SK-N-SH treated with all-trans-retinoic acid at 6 μM for 48 hours (cell line): ENCODE measurements at places on chromosomes 16 and 17.

- ATAC-seq = no peak
Observed at GRCh38 chr17:14225254-14225980, 11.2 kb downstream of the CDRT15 start.

- ATAC-seq = no peak
Observed at GRCh38 chr16:7653746-7654461, 321.3 kb downstream of the RBFOX1 start.

- ATAC-seq = peak; percentile 53
Observed at GRCh38 chr17:17236295-17237025, 508 bp downstream of the FLCN start.

DNA sequence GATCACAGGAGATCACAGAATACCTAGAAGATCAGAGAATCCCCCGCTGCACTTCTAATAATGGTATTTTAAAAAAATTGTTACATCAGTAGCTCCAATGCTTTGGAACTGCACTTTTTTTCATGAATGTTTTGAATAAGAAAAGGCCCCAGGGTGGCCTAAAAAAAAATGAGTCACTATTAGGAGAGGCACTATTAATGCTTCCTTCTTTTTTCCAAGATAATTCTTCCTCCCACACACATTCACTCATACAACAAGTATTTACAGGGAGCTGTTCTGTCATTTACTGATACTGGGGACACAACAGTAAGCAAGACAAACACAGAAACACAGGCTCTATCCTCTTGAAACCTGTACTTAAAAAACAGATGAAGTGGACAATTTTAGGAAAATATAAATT, 675 bp upstream of the PDZD9 start:
- ATAC-seq = no peak; the same call in 2 of the 3 replicates

DNA sequence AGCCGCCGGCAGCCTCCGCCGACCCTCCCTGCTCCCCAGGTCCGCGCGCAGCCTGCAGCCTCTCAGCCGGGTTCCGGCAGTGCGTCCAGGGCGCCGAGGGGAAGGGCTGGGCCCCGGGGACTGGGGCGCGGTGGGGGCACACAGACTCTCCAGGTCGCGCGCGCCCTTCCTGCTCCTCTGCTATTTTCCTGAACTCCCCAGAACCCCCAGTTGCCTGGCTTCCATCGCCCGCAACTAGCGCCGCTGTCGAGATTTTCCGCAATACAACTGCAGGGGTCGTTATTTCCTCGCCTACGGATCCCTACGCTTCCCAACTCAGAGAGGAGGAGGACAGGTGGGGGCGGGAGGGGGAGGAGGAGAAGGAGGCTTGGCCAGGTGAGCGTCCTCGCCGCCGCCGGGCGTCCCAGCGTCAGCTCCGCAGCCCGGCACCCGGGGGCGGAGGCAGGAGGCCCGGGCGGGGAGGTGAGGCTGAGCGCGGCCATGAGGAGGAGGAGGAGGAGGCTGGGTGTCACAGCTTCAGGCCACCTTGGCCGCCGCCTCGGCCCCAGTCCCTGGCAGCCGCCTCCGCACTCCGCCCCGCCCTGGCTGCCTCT, at the start of gene CA10:
CA10 (minus strand) TSS at position 265 of the 593 bp plus-strand sequence.
- ATAC-seq = no peak; the same call in 1 of the 3 replicates

DNA sequence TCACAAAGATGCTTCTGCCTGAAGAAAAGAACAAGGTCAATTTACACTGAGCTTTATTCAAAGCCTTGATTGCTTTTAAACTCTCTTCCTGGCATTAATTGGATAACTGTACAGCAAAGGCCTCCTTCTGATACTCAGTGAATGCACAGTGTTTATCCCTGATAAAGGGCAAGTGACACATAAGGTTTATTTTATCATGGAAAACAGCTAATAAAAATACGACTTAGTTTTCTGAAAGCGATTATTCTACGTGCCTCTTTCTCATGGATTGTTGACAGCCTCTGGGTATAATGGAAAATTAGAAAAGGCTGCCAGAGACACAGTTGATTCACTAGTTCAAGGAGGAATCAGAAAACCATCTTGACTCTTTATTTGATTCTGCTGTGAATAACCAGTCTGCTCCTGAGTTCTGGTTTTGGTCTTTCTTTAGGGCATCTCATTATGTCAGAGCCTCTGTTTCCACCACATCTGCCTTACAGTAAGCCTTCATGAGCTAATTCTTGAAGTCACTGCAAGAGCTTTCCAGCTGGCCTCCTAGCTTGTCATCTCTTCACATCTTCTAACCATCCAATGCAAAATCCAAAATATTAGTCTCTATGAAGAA, 212.9 kb downstream of the CNTNAP4 start:
- ATAC-seq = no peak

DNA sequence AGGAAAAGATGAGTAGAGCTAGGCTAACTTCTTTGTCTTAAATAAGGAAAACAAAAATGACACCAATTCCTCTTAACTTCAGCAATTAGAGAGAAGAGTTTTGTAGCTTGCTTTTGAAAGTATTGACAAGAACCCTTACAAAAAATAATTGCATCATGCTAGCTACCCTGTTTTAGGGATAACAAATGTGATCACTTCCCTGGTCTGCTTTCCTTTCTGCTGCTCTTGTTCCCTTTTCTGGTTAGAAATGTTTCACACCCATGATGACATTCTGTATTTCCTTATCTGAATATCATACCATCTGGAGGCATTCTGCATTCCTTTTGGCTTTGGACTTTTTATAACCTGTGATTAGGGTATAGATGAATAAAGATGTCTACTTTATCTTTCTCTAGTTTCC, 9.9 kb upstream of the SMIM36 start:
- no peak for ATAC-seq

DNA sequence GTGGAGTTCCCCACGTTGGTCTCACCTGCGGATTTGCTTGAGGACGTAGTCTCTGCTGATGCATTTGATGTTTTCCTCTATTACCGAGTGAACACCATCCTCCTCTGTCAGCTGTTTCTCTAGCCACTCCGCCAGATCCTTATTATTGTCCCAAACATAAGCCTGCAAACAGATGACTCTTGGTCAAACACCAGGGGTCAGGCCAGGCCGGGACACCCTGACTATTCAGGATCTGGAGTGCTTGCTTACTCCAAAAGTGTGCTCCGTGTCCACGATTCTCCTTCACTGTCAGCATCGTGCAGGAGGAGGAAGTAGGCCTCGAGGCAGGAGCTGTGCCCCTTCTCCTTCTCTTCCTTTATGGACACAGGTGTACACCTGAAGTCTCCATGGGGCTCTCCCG, 140.2 kb downstream of the AATF start:
- no peak for ATAC-seq

DNA sequence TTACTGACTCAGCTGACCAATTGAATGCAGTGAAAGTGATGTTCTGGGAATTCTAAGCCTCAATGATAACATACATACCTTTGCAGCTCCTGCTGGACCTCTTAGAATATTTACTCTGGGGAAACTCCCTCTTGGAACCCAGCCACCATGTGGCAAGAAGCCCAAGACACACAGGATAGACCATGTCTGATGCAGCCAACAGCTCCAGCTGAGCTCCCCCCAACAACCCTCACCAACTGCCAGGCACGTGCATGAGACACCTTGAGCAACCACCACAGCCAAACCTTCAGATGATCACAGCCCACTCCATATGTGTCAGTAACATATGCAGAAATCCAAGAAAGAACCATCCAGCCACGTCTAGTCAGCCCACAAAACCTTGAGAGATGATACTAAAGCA, 53.0 kb downstream of the XYLT1 start:
- ATAC-seq = no peak

- ATAC-seq = no peak
Observed at GRCh38 chr17:5714993-5715392, 130.7 kb upstream of the NLRP1 start.

- no peak for ATAC-seq
Observed at GRCh38 chr16:1961651-1962067, 2.3 kb downstream of the NDUFB10 start.

GRCh38 chr17:4580291-4580690, 4.0 kb upstream of the SMTNL2 start:
- no peak for ATAC-seq

DNA sequence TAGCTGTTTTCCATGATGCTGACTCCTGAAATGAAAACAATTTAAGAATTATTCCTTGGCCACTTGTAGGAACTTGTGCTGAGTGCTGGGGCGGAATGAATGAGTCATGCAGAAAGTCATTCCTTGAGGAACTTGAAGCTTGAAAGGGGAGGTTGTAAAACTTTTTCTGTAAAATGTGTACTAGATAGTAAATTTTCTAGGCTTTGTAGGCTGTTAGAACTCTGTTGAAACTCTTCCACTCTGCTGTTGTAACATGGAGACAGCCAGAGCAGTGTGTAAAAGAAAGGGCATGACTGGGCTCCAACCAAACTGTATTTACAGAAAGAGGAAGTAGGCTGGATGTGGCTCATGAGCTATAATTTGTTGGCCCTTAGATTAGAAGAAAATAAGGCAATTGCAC, 46.1 kb downstream of the ABCA8 start:
- ATAC-seq = peak; percentile 87

DNA sequence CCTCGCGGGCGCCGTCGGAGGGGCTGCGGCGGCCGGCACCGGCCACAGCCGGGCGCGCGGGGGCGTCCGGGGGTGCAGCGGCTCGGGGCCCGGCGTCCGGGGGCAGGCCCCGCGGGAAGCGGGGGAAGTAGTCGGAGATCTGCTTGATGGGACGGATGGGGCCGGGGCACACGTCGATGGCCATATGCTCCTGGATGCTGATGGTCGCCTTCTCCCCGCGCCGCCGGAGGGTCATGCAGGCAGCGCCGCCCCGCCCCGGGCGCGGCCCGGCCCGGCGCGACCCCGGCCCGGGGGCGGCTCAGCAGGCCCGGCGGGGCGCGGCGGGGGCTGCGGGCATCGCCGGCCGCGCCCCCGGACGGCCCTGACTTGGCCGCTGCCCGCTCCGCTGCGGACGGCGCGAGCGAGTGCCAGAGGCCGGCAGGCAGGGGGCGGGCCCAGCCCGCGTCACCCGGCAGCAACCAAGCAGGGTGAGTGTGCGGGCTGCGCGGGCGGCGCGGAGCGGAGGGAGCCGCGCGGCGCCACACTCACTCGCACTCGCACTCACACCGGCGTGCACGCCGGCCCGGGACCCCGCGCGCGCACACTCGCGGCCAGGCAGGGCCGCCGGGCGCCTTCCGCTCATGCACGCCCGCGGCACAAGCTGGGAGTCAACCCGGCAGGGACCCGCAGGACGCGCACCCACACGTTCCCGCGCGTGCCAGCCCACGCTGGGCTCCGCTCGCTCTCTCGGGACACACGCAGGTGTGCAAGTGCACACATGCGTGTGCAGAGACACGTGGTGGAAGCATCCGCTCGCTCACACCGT, at the start of gene DOC2B:
DOC2B (minus strand) TSS at position 406 of the 805 bp plus-strand sequence; CDS start at position 235, 171 bp downstream.
- ATAC-seq = peak; percentile 62

DNA sequence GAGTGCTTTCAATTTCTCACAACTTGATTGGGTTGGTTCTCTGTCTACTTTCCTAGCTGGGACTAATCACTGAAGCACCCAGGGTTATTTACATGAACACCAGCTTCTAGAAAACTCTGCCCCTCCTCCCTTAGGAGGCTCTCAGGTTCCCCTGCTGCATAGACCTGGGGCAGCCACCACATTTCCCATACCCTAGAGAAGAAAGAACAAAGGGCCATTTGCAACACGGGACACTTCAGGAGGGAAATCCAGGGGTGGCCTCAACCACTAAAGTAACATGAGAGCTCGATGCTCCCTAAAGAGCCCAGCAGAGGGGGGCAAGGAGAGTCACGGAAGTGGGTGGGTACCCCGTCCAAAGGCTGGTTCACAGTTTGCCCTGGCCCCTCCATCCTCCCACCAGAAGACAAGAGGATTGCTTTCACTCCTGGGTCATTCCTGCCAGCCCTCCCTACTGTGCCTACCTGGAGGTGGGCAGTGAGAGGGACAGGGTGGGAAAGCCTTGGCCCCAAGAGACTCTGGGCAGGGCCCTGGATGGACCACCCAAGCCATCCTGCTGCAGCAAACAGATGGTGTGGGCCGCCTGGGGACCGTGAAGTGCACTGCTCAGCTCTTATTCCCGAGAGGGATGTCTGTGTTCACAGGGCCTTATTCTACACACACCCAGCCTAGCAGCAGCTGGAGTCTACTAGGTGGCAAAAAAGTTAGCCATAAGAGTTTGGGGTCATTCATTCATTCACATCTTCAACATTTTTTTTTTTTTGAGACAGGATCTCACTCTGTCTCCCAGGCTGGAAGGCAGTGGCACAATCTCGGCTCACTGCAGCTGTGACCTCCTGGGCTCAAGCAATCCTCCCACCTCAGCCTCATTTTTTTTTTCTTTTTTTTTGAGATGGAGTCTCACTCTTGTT, 392.1 kb downstream of the SOX9 start:
- ATAC-seq = no peak

DNA sequence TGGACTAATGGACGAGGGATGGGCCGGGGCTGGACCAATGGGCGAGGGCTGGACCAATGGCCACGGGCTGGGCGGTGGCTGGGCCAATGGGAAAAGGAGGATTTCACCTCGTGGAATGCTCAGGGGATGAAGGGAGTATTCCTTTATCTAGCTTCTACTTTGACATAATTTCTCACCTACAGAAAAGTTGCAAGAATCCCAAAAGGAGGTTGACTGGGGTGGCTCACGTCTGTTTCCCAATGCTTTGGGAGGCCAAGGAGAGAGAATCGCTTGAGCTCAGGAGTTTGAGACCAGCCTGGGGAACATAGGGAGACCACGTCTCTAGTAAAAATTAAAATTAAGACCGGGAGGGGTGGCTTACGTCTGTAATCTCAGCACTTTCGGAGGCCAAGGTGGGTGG, 5.7 kb upstream of the FLYWCH1 start:
- ATAC-seq = peak; percentile 82

DNA sequence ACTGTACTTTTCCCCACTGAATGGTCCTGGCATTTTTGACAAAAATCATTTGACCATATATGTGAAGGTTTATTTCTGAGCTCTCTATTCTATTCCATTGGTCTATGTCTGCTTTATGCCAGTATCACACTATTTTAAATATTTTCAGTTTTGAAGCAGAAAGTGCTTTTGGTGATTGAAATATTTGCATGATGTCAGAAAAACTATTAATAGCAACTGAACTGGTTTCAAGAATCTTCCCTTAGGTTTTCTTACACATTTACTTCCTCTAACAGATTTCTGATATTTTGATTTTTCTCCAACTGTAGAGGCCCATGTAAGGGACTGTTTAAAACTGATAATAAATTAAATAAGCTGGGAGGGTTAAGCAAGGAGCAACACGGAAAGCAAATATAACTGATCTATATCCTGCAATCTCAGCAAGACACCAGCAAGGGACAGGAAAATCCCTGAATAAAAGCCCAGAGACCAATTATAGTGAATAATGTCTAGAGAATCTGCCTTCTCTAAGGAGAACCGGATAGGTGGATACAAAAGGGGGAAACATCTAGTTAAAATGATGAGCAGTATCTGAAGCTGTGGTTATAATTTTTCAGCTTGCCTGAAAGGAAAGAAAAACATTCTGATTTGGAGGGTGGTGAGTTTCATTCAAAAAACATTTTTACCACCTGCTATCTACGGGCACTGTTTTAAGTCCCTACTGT, 80.9 kb upstream of the STAC2 start:
- ATAC-seq = peak; percentile 76

GRCh38 chr17:29575511-29576213, 7.2 kb downstream of the TP53I13 start:
- no peak for ATAC-seq

GRCh38 chr17:4998027-4998731, 429 bp downstream of the KIF1C start:
- peak; percentile 34 for ATAC-seq
